Suppressor macrophage (primary cell): ENCODE measurements at places on chromosomes 2 and 18.

DNA sequence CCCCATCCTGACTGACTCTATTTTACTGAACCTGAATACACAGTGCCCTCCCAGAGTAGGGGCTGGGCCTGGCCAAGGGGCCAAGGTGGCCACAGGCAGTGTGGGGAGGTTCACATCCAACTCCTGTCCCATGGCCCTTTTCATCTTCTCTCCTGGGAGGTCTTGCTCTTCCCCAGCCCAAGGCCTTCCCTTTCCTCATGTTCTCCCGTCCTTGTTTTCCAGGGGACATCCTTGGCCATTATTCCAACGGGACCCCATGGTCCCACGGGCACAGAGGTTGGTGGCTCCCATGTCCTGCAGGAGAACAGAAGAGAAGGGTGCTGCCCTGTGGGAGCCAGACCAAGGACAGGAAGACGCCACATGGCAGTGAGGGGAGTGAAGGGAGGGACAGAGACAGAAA, 10.4 kb downstream of the MALL start:
- DNase-seq = no peak

DNA sequence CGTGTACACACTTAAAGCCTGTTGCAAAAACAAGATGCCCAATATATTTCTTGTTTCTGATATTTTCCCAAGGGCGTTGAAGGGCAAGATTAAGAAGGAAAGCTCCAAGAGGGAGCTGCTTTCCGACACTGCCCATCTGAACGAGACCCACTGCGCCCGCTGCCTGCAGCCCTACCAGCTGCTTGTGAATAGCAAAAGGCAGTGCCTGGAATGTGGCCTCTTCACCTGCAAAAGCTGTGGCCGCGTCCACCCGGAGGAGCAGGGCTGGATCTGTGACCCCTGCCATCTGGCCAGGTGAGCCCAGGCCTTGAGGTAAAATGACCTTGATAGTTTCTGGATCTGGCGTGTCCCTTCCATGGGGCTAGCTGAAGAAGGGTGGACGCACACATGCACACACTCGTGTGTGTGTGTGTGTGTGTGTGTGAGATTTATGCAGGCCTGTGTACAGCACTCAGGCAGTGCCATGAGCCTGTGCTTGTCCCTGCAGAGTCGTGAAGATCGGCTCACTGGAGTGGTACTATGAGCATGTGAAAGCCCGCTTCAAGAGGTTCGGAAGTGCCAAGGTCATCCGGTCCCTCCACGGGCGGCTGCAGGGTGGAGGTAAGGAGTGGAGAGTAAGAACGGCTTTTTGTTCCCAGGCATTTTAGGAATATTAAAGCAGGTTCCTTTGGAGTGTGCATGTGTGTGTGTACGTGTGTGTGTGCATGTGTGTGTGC, 23.6 kb downstream of the MLPH start:
- no peak for DNase-seq

GRCh38 chr2:163709270-163709669, 26.5 kb downstream of the FIGN start:
- DNase-seq = no peak

DNA sequence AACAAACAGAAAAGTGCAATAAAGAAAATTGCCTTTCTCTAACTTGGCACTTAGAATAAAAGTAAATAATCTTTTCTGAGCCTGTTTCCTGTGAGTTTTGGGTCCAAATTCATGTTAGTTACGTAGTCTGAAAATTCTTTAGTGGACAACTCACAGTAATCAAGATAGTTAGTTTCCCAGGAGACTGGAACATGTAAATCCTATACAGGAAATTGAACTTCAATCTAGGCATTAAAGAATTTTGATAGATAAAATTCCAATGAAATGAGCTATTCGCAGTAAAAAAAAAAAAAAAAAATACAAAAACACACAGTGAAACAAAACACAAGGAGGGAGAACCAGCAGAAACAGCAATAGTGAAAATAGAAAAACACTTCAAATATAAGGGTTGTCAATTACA, 83.8 kb upstream of the REG3G start:
- no peak for DNase-seq
